ENCODE measurements at places on chromosomes 12 and 14.

GRCh38 chr14:42884100-42884499, 1277.4 kb downstream of the LRFN5 start:
- DNase-seq = peak; percentile 84

GRCh38 chr12:25162866-25163265, 32.1 kb downstream of the DNAI7 start:
- DNase-seq = no peak

DNA sequence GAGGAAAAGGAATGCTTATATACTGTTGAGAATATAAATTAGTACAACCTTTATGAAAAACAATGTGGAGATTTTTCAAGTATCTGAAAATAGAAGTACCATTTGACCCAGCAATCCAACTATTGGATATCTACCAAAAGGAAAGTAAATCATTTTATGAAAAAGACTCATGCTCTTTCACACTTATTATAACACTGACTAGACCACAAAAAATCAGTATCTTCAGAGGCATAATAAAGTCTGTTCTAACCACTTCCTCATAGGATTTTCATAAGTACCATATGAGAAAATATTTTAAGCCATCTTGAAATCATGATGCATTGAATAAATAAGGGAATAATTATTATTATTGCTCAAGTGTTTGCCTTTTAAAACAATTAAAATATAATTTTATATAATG, 90.8 kb downstream of the SLCO1B1 start:
- DNase-seq = no peak

- no peak for DNase-seq
Measured at GRCh38 chr12:56657416-56658379, 11.9 kb upstream of the ATP5F1B start.

- DNase-seq = peak; percentile 62
Measured at GRCh38 chr12:50314636-50315312, 31.5 kb upstream of the LIMA1 start.

DNA sequence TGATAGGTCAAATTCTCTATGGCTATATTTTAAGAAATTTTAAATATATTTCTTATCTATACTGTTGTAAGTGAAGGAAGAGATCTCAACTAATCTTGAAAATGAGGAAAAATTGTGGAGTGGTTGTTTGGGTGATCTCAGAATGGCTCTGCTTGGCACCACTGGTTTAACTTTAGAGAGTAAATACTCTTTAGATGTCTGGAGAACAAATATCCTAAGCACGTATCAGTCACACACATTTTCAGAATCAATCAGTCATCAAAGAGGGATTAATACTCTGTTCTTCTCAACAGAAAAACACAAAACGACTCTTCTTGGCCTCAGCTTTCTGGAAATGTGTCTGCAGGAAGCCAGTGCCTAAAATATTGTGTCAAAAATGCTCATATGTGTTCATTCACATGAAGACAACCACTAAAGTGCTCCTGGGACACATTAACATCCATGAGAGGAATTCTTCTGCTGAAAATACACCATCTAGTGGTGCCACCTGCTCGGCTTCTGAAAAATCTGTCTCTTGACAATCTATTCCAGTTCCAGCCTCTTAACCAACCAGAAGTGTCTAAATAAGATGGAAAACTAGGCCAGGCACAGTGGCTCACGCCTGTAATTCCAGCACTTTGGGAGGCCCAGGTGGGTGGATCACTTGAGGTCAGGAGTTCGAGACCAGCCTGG, 81.1 kb upstream of the CCDC198 start:
- DNase-seq = no peak

- DNase-seq = no peak
Measured at GRCh38 chr12:94157181-94157580, 8.8 kb downstream of the PLXNC1 start.

GRCh38 chr12:26989873-26990272, 24.3 kb downstream of the TM7SF3 start:
- DNase-seq = no peak

GRCh38 chr12:79453820-79454219, 236.9 kb downstream of the PAWR start:
- DNase-seq = no peak

GRCh38 chr12:64178122-64178521, 44.0 kb downstream of the KICS2 start:
- peak; percentile 85 for DNase-seq

GRCh38 chr12:113278633-113279032, 56.3 kb downstream of the SLC8B1 start:
- DNase-seq = no peak

- DNase-seq = no peak
Measured at GRCh38 chr12:104562763-104563162, 106.0 kb downstream of the CHST11 start.

- no peak for DNase-seq
Measured at GRCh38 chr14:40053416-40053815, 621.2 kb upstream of the FBXO33 start.

GRCh38 chr12:109277899-109278762, 31.0 kb downstream of the FOXN4 start:
- peak; percentile 40 for DNase-seq

DNA sequence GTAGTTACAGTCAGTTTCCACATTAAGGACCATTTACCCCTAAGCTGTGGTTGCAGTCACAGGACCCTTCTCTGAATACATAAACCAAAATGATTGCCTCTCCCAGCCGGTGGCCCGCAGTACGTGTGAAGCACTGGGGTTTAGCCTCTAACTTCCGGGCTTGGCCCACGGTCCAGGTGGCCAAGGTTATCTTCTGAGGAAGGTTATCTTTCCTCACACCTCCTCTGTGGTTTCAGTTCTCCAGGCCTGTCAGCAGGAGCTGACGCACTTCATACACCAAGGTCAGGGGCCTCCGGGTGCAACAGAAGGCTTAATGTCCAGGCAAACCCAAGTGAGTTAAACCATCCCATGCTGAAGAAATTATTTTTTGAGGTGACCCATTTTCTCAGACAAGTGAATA, 291.0 kb upstream of the FKBP4 start:
- no peak for DNase-seq

DNA sequence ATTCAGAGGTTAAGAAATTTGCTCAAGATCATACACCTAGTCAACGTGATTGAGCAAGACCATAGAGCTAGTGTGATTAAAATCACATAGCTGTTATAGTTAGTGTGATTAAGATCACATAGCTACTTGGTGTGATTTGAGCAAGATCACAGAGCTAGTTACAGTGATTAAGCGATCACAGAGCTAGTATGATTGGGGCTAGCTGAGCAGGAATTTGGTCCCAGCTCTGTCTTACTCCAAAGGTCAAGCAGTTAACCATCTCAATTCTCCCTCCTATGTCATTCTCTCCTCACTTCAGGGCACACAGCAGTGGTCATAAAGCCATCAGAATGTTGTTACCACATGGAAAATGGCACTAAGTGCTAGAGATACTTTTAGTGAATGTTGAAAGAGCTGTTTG, 158.2 kb downstream of the SPTSSA start:
- DNase-seq = no peak

DNA sequence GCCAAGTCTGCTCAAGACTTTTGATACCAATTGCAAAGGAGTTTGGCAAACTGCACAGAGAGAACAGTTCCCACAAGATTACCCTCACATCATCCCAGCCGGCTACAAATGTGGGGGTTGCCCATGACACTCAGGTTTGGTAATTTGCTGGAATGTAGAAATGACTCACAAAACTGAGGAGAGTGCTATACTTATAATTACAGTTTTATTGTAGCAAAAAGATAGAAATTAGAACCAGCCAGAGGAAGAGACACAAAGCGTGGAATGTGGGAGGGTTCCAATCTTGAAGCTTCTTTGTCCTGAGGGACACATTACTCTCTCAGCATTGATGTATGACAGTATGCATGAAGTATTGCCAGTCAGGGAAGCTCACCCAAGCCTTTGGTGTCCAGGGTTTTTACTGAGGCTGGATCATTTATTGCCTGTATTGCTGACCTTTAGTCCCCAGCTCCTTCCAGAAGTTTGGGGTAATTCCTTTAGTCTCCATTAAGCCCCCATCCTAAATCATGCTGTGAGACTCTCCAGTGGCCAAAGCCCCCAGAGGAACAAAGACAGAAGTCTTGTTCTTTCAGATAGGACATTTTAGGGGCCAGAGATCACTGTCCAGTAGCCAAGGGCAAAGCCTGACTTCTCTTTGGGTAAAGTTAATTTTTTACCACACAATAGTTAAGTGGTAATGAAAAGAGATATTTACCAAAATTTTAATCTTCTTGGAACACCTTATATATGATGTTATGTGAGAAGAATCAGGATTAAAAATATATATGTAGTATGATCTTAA, 9.9 kb downstream of the TBK1 start:
- DNase-seq = peak; percentile 96

GRCh38 chr14:73462815-73463214, 4.5 kb upstream of the NUMB start:
- peak; percentile 75 for DNase-seq

- no peak for DNase-seq
Measured at GRCh38 chr12:128613837-128614590, 209.7 kb downstream of the SLC15A4 start.

DNA sequence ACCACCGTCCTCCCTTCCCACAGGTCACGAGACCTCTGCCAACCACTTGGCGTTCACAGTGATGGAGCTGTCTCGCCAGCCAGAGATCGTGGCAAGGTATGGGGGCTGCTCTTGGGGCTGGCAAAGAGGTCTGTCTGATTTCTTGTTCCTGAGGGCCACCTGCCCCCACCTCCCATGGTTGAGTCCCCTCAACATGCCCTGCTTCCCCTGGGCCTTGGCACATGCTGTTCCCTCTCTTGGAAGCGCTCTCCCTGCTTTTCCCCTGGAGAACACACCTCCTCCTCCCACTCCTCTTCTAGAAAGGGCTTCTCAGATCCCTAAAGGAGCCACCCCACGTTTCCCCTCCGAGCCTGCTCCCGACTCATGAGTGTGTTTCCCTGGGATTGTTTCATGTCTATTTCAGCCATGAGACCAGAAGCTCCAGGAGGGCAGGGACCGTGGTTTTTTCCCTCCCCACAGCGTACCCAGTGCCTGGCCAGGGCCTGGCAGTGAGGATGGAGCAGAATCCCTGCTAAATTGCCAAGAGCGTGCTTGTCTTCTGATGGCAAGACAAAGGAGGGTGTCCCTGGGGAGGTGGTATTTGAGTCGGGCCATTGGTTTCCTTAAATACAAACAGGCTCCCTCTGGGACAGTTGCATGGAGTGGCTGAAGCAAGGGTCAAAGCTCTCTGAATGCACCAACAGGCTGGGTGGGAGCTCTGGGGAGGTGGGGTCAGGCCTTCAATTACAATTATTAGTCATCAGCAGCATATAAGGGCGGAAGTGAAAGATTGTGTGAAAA, 34.1 kb downstream of the CYP46A1 start:
- DNase-seq = no peak

DNA sequence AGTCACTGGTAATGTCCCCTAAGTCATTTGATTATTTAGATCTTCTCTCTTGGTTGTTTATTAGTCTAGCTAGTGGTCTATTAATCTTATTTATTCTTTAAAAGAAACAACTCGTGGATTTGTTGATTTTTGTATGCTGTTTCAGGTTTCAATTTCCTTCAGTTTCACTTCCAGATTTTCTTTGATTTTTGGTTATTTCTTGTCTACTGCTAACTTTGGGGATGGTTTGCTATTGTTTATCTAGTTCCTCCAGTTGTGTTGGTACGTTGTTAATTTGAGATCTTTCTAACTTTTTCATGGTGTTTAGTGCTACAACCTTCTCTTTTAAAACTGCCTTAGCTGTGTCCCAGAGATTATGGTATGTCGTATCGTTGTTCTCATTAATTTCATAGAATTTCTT, 18.5 kb upstream of the CD69 start:
- no peak for DNase-seq

GRCh38 chr12:93135286-93136239, 206.5 kb upstream of the EEA1 start:
- DNase-seq = peak; percentile 27

GRCh38 chr14:100679707-100680438, 46.8 kb upstream of the DLK1 start:
- peak; percentile 78 for DNase-seq

- no peak for DNase-seq
Measured at GRCh38 chr12:111175396-111176094, 193.3 kb downstream of the PHETA1 start.

- peak; percentile 40 for DNase-seq
Measured at GRCh38 chr14:31411218-31411727, 9.1 kb downstream of the HEATR5A start.

- DNase-seq = no peak
Measured at GRCh38 chr12:75844985-75845384, 186.6 kb downstream of the PHLDA1 start.

DNA sequence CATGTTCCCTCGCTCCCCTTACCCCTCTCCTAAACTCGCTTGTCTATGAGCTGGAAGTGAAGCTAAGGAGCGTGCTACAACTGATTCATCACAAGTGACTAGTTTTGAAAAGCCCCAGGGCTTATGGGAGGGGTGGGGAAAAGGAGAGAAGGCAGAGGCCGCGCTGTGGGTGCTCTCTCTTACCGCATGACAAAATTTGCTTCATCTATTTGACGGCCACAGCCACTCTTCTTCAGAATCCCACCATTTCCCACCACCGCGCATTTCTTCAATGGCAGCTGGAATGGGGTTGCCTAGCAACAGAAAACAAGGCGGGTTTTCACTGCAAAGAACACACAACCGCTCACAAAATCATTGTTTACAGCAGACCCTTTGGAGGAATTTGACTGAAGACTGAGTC, 79.4 kb downstream of the ST8SIA1 start:
- peak; percentile 14 for DNase-seq
